ENCODE measurements at places on chromosomes 12 and 14.

- no peak for DNase-seq
- H3K27me3 ChIP-seq, result no peaks in the 10 kb centered on the region
- no peaks in the 10 kb centered on the region for H3K36me3 ChIP-seq
- no peak overlapping the region for H3K4me3 ChIP-seq
These were observed 64.5 kb downstream of the AACS start for GRCh38 chr12:125129591-125130255.

DNA sequence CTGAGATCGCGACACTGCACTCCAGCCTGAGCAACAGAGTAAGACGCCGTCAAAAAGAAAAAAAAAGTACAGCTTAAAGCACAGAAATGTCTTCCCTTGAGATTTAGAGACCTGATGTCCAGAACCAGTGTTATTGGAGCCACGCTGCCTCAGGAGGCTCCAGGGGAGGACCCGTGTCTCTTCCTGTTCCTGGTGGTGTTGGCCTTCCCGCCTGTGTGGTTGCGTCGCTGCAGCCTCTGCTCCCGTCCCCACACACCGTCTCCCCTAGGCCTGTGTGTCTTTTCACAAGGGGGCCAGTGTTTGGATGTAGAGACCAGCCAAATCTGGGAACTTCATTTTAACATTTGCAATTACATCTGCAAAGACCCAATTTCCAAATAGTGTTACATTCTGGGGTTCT lies 8.6 kb upstream of the FBRSL1 start:
- H3K27me3 ChIP-seq, result no peaks in the 10 kb centered on the region
- no peaks in the 10 kb centered on the region for H3K36me3 ChIP-seq
- no peak overlapping the region for H3K4me3 ChIP-seq
- peaks cover 57% of the 10 kb centered on the region for H3K4me1 ChIP-seq
- no peak for DNase-seq

- no peaks in the 10 kb centered on the region for H3K36me3 ChIP-seq
- no peak overlapping the region for H3K27ac ChIP-seq
- no peak overlapping the region for H3K4me3 ChIP-seq
- H3K4me1 ChIP-seq, result no peaks in the 10 kb centered on the region
- H3K27me3 ChIP-seq, result no peaks in the 10 kb centered on the region
- no peak for DNase-seq
These were observed 174.5 kb downstream of the TTC7B start for GRCh38 chr14:90641615-90642243.

DNA sequence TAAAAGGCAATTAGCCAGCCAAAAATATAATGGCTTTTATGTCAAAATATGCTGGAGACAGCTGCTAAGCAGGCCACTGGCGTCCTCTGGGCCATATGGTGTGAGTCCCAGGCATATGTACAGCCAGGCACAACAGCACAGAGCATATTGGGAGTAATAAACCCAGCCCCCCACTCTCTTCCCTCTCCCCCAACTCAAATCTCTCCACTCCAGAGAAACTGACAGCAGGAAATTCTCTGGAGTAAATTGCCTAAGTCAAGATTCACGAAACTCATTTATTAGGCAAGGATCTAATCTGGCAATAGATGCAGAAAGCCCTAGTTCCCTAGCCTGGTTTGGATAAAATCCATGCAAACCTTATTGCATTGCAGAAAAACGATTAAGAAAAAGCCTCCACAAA lies 147.9 kb upstream of the SEL1L start:
- no peak for DNase-seq
- no peaks in the 10 kb centered on the region for H3K4me1 ChIP-seq
- H3K27ac ChIP-seq, result no peak overlapping the region
- no peaks in the 10 kb centered on the region for H3K36me3 ChIP-seq

GRCh38 chr12:46177025-46177424 lies 91.8 kb downstream of the SLC38A1 start:
- H3K4me1 ChIP-seq, result peaks cover 78% of the 10 kb centered on the region
- H3K36me3 ChIP-seq, result no peaks in the 10 kb centered on the region
- peak overlapping the region; percentile 8 for H3K27ac ChIP-seq
- H3K27me3 ChIP-seq, result no peaks in the 10 kb centered on the region

- H3K27me3 ChIP-seq, result no peaks in the 10 kb centered on the region
- H3K36me3 ChIP-seq, result peaks cover 71% of the 10 kb centered on the region
- peaks cover 35% of the 10 kb centered on the region for H3K4me1 ChIP-seq
These were observed 30.5 kb downstream of the AREL1 start for GRCh38 chr14:74682169-74682952.

DNA sequence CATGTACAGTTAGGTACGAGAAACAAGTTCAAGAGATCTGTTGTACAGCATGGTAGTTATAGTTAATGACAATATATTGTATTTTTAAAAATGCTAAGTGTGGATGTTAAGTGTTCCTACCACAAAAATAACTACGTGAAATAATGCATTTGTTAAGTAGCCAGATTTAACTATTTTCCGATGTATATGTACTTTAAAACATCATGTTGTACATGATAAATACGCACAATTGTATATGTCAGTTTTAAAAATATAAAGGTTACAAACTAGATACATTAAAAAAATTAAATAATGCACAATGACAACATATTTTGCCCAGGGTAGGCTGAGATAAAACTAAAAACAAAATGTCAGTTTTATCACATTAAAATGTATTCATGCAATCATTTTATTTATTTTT lies 285.1 kb upstream of the DCN start:
- no peak overlapping the region for H3K4me3 ChIP-seq
- no peaks in the 10 kb centered on the region for H3K27me3 ChIP-seq
- H3K27ac ChIP-seq, result no peak overlapping the region
- DNase-seq, result no peak

GRCh38 chr12:110244829-110245228 lies 36.2 kb upstream of the ATP2A2 start:
- H3K27ac ChIP-seq, result no peak overlapping the region
- peaks cover 10% of the 10 kb centered on the region for H3K27me3 ChIP-seq
- no peaks in the 10 kb centered on the region for H3K36me3 ChIP-seq
- H3K4me1 ChIP-seq, result no peaks in the 10 kb centered on the region
- no peak for DNase-seq

DNA sequence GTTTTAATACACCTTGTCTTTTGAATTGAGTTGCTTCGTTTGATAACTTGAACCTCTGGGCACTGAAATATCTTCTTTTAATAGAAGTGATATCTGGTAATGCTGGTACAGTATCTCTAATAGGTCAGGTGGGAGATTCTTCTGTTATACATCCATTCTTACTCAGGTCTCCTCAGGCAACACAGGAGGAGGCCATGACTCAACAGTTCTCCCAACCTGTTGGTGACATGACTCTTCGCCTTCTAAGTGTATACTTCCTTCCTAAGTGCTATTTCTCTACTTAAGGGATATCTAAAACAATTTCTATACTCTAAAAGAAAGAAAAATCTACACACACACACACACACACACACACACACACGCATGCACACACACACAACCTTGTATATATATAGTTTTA lies 509.1 kb downstream of the PCNX1 start:
- H3K36me3 ChIP-seq, result peaks cover 9% of the 10 kb centered on the region
- DNase-seq, result no peak
- no peak overlapping the region for H3K27ac ChIP-seq
- H3K4me1 ChIP-seq, result peaks cover 18% of the 10 kb centered on the region
- no peaks in the 10 kb centered on the region for H3K27me3 ChIP-seq
- H3K4me3 ChIP-seq, result no peak overlapping the region

DNA sequence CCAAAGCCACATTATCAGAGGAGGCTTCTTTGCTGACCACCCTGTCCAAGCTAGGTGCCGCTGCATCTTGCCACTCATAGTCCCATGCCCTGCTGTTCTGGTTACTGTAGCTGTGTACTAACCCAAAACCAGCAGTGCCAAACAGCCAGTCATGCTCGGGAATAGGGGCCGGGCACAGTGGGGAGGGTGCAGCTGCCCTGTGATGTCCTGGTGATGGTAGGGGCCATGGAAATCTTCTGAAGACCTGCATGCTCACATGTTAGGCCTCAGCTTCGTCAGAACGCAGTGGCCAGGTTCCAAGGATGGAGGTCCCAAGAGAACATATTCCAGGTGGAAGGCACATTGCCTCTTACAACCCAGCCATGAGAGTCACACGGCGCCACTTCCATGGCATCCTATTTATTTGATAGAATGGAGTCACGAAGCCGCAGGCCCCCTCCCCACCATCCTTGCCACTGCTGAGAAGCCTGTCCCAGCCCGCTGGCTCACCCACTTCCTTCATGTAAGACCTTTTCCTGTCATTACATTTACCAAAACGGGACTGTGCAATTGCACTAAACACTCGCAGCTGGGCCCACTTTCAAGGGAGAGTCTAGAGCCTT lies 48.5 kb downstream of the FAM222A start:
- no peaks in the 10 kb centered on the region for H3K27me3 ChIP-seq
- no peak for DNase-seq
- no peak overlapping the region for H3K27ac ChIP-seq
- peaks cover 2% of the 10 kb centered on the region for H3K4me1 ChIP-seq

- peaks cover 6% of the 10 kb centered on the region for H3K36me3 ChIP-seq
- H3K4me1 ChIP-seq, result no peaks in the 10 kb centered on the region
- no peak overlapping the region for H3K4me3 ChIP-seq
These were observed 44.5 kb downstream of the LRTM2 start for GRCh38 chr12:1864867-1865266.

GRCh38 chr14:99735189-99736135 lies 51.4 kb downstream of the CYP46A1 start:
- H3K27me3 ChIP-seq, result peaks cover 67% of the 10 kb centered on the region
- H3K4me1 ChIP-seq, result no peaks in the 10 kb centered on the region
- H3K4me3 ChIP-seq, result no peak overlapping the region
- no peak for DNase-seq
- H3K27ac ChIP-seq, result no peak overlapping the region

- no peaks in the 10 kb centered on the region for H3K27me3 ChIP-seq
- no peak for DNase-seq
- no peaks in the 10 kb centered on the region for H3K36me3 ChIP-seq
- no peak overlapping the region for H3K27ac ChIP-seq
- H3K4me3 ChIP-seq, result no peak overlapping the region
- H3K4me1 ChIP-seq, result no peaks in the 10 kb centered on the region
These were observed 10.2 kb upstream of the TCP11L2 start for GRCh38 chr12:106292339-106292738.

DNA sequence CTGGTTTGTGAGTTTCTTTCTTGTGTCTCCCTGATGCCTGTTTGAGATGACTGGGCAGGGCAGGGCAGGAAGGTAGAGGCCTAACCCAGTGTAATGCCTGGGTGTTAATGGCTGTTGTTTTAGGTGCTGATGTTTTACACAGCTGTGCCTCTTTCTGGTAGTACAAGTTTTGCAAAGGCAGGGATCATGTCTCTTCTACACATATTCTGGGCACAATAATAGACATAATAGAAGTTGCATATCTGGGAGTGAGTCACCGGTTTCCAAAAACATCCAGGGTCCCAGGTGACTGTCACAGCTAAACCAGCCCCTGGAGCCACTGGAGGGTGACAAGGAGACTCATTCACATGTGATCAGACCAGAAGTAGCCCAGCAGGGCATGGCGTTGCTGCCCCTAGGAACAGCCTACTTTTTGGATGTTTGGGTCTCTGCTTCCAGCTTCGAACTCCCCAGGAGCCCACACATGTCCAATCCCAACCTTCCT lies 18.1 kb downstream of the TPCN1 start:
- no peak overlapping the region for H3K4me3 ChIP-seq
- H3K36me3 ChIP-seq, result peaks cover 60% of the 10 kb centered on the region
- no peak for DNase-seq
- H3K27me3 ChIP-seq, result no peaks in the 10 kb centered on the region
- no peak overlapping the region for H3K27ac ChIP-seq

GRCh38 chr12:72865921-72866320 lies 593.8 kb downstream of the TRHDE start:
- H3K27ac ChIP-seq, result no peak overlapping the region
- H3K36me3 ChIP-seq, result no peaks in the 10 kb centered on the region
- H3K27me3 ChIP-seq, result no peaks in the 10 kb centered on the region
- H3K4me1 ChIP-seq, result no peaks in the 10 kb centered on the region
- no peak for DNase-seq

GRCh38 chr12:31658471-31659086 lies 909 bp upstream of the ETFBKMT start:
- no peak for DNase-seq
- H3K27me3 ChIP-seq, result no peaks in the 10 kb centered on the region
- peak overlapping the region; percentile 100 for H3K27ac ChIP-seq
- peak overlapping the region; percentile 88 for H3K4me3 ChIP-seq

DNA sequence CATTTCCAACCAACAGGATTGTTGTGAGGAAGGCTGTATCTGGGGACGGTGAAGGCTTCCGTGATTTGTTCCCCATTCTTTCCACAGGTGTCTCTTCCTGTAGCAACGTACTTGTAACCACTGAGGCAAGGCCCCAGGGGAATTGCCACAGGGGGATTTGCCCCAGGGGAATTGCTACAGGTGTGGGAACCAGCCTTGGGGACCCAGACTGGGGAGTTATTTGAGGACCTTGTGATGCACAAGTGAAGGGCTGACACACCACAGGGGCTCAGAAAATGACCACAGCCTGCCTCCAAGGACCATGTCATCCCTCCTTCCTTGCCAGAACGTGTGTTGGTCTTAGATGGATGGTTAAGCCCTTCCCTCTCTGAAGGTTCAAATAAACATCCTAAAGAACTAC lies 131.4 kb upstream of the RGS6 start:
- peaks cover 11% of the 10 kb centered on the region for H3K27me3 ChIP-seq
- H3K27ac ChIP-seq, result no peak overlapping the region
- H3K36me3 ChIP-seq, result no peaks in the 10 kb centered on the region
- H3K4me3 ChIP-seq, result no peak overlapping the region
- no peak for DNase-seq
- no peaks in the 10 kb centered on the region for H3K4me1 ChIP-seq

GRCh38 chr14:63413009-63413408 lies 94.3 kb upstream of the GPHB5 start:
- DNase-seq, result no peak
- peaks cover 6% of the 10 kb centered on the region for H3K36me3 ChIP-seq

DNA sequence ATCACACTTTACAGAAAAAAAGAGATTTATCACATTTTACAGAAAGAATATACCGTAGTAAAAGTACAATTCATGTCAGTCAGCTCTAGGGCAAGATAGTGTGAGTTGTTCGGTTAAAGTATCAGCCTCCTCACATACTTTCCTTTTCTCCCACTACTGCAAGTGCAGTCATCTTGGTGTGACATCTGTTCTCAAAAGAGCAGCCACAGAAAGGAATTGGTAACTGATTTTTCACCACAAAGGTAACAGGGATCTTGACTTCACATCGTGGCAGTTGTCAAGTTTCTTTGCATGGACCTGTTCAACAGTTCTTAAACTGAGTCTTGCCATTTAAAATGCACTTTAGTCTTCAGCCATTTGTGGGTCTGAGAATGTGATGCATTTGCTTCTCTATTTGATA lies 5.0 kb upstream of the E2F7 start:
- H3K36me3 ChIP-seq, result no peaks in the 10 kb centered on the region
- H3K4me3 ChIP-seq, result no peak overlapping the region
- DNase-seq, result no peak
- H3K27ac ChIP-seq, result no peak overlapping the region
- peaks cover 4% of the 10 kb centered on the region for H3K4me1 ChIP-seq
- peaks cover 10% of the 10 kb centered on the region for H3K27me3 ChIP-seq

DNA sequence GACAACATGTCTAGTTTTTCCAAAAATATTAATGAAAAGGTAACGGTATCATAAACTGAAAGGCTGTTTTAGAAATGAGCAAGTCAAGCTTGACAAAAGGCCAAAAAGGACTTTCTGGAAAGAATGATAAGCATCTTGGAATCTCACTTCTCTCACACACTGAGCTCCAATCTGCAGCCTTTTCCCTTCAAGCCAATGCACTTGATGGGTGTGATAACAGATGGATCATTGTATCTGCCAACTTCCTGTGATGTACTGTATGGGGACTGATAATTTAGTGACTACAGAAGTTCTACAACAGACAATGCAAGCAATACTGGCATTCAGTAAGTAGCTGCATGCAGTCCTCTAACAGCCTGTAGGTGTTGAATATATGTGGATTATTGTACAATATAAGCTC lies 147.1 kb downstream of the MED13L start:
- no peak for DNase-seq
- H3K27ac ChIP-seq, result no peak overlapping the region
- H3K36me3 ChIP-seq, result no peaks in the 10 kb centered on the region
- peaks cover 39% of the 10 kb centered on the region for H3K4me1 ChIP-seq
- H3K27me3 ChIP-seq, result no peaks in the 10 kb centered on the region

Data from naive thymus-derived CD8-positive, alpha-beta T cell (primary cell).